ENCODE measurements at places on chromosomes 1 and 21.

- no peak for DNase-seq
These were observed 49.0 kb upstream of the ASB17 start for GRCh38 chr1:75980972-75981897.

- DNase-seq = no peak
These were observed 7.4 kb downstream of the USP48 start for GRCh38 chr1:21775550-21775914.

DNA sequence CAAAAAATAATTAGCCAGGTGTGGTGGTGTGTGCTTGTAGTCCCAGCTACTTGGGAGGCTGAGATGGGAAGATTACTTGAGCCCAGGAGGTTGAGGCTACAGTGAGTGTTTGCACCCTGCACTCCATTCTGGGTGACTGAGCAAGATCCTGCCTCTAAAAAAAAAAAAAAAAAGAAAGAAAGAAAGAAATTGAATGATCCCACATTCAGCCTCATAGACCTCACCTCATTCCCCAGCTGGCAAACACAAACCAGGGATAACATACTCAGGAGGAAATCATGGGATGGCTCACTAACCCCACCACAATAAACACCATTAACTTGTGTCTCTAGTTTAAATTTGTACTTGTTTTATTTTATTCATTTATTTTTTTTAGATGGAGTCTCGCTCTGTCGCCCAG, 8.5 kb downstream of the ENSA start:
- no peak for DNase-seq

DNA sequence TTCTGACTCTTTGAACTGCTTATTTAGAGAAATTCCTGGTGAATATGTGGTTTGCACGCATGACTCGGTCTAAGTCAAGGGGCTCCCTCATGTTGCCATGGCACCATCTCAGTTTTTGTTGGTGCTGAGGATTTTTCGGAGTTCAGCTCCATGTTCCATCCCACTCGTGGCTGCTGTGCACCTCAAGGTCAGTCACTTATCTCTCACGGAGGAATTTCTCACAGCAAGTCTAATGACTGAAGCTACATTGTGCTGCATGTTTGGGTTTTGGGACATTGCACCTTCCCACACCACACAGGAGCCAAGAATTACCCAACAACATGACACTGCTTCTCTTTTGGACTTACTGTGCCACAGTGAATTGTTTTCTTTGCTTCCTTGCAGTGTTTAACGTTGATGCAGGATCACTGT, 269.9 kb downstream of the NCAM2 start:
- DNase-seq = no peak

DNA sequence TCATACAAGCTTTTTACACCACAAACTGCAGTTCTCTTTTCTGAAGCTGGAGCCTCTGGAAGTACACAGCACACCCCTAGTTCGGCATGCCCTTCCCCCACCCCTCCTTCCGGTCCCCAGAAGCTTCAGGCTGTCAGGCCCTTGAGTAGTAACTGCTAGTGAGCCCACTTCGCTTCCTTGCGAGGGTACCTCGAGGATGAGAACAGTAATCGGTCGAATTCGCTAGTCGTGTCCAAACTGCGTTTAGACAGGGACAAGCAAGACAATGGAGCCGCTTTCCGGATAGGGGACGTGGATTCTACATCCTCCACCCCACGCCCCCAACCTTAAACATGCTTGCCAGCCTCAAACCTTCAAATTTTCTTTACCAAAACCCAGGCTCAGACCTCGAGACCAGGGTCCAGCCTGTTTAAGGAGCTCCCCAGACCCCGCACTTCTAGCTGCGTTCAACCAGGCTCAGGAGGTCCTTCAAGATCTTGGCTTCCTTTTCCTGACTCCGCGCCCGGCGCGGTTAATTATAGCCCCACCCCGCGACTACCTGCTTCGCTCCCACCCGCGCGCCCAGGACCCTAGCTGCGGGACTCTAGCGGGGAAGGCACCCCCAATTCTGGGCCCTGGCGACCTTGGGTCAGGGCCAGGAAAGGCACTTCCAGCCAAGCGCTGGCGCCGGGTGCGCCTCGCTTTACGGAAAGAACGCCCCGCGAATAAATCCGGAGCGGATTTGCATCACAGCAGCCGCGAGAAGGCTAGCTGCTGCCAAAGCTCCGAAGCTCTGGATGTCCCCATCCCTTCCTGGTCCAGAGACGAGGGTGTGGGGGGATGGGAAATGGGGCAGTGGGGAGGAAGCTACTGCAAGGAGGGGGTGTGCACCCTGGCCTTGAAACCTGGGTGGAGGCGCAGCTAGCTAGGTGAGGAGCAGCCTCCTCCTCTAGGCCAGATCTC, 8.1 kb upstream of the TSPAN1 start:
- DNase-seq = no peak

- DNase-seq = no peak
These were observed 35.8 kb downstream of the ELF3 start for GRCh38 chr1:202046227-202046626.

DNA sequence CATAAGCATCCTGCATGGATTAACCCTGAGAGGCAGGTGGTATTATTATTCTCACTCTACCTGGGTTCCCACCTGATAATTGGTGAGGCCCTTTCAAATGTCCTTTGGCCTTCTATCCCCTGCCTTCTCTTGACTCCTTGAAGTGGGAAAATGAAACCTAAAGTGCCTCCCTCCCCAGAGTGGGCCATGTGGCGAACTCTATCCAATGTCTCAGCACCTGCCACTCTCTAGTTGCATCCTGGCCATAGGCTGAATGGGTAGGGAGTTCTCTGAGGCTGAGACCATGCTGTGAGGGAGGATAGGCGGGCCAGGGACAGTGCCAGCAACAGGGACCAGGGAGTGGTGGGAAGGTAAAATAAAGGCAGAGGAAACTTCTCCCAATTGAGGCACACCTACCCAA, 35.3 kb downstream of the ELF3 start:
- no peak for DNase-seq

GRCh38 chr1:178933105-178933561, 62.3 kb upstream of the ANGPTL1 start:
- DNase-seq = no peak

DNA sequence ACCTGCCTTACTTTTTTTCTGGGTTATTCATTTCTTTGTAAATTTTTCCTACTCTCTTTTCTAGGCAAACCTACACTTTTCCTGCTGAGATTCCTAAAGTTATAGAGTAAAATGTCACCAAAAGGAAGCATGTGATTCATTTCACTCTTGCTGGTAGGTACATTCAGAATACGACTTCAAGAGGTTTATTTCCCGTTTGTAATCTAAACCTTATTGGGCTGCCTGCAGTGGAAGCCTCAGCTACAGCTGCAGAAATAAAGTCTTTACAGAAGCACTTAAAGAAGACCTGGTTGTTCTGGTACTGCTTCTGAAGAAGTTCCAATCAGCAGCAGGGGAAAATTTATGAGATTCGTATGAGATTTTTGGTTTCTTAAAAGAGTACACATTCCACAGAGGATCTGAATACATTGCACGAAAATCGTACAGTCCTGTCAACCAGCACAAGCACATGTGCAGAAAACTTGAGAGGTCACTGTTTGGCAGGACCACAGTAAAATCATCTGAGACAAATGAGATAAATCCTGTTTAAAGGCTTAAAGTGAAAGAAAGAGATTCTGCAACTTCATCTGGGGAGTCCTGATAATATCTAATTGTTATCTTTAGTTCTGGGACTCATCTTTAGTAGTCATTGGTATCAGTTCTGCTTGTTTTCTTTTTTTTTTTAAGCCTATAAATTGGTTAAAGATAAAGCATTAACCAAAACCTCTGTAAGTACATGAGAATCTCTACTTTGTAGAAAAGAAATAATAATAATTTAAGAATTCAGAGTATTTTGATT, 109.9 kb upstream of the ADGRL2 start:
- DNase-seq = no peak

DNA sequence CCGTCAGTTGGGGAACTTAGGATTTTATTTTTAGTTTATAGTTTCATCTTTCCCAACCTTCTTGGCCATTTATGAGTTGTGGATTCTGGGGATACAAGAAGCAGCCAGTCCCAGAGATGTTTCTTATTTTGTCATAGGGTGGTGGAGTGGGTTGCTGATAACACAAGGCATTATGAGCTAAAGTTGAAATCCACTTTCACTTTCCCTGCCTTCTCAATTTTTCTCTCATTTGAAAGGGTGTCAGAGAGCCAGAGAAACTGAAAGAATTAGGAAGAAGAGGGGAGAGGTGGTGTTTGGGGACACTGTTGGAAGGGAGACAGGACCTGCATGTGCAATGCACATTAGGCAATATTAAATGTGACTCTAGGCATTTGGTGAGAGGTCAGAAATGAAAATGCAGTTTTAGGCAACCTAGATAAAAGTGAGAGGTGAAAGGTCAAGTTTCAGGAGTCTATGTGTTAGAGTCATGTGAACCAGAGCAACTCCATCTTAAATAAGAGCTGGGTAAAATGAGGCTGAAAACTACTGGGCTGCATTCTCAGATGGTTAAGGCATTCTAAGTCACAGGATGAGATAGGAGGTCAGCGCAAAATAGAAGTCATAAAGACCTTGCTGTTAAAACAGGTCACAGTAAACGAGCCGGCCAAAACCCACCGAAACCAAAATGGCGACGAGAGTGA, 71.1 kb upstream of the F3 start:
- no peak for DNase-seq

- DNase-seq = no peak
These were observed 59.5 kb upstream of the C1orf105 start for GRCh38 chr1:172360985-172361384.

GRCh38 chr21:44765231-44766013, 36.2 kb downstream of the UBE2G2 start:
- DNase-seq = no peak

- no peak for DNase-seq
These were observed 134.0 kb upstream of the IRF2BP2 start for GRCh38 chr1:234743791-234744611.

DNA sequence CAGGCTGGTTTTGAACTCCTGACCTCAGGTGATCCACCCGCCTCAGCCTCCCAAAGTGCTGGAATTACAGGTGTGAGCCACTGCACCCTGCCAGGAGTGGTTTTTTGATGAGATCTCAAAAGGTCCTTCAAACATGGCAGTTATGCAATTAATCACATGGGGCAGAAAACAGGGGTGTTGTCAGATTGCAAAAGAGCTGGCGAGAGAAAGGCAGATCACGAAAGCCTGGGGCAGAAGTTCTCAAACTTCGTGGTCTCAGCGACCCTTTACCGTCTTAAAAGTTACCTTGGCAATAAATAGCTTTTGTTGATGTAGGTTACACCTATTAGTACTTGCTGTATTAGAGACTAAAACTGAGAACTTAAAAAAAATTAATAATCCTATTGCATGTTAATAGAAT, 16.1 kb downstream of the CNR2 start:
- DNase-seq = no peak

DNA sequence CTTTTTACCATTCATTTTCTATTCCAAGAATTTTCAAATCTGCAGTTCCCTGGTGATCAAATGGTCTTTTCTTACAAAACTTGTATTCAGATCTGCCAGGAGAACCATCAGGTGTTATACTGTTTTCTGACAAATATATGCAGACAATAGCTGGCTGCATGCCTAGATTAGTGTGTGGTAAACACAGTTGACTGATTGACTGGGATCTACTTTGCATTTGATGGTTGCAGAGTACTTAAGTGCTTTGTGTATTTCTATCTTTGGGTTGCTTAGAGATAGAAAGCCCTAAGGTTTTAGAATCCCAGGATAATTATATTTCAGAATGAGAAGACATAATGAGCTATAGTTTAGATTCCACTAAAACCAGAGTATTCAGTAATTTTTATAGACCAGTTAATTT, 102.0 kb upstream of the CHODL start:
- no peak for DNase-seq

DNA sequence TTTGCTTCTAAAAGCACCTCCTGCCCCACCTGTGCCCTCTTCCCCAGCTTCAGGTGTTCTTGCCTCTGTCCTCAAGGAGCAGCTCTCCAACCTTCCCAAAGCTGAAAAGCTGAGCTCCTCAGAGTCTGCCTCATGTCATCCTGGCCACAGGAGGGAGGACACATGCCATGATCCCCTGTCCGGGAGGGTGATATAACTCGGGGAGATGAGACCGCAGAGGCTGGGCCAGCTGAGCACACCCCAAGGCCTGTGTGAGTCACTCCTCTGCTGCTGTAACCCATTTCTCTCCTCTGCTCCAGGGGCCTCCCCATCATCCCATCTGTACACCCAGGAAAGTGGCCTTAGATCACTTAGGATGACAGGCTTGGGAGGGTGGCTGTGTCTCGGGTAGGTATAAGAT, 49.8 kb downstream of the EPHB2 start:
- no peak for DNase-seq

- no peak for DNase-seq
These were observed 10.4 kb downstream of the DEGS1 start for GRCh38 chr1:224193319-224193966.

- DNase-seq = no peak
These were observed 316.3 kb downstream of the KCNH1 start for GRCh38 chr1:210817385-210818275.

- DNase-seq = no peak
These were observed 9.7 kb downstream of the HSD11B1 start for GRCh38 chr1:209714338-209714737.

- no peak for DNase-seq
These were observed 84.5 kb upstream of the GCLM start for GRCh38 chr1:93993731-93994130.

- no peak for DNase-seq
These were observed 5.8 kb upstream of the VPS26C start for GRCh38 chr21:37272897-37273296.

GRCh38 chr1:176195547-176195946, 11.5 kb downstream of the COP1 start:
- DNase-seq = no peak

DNA sequence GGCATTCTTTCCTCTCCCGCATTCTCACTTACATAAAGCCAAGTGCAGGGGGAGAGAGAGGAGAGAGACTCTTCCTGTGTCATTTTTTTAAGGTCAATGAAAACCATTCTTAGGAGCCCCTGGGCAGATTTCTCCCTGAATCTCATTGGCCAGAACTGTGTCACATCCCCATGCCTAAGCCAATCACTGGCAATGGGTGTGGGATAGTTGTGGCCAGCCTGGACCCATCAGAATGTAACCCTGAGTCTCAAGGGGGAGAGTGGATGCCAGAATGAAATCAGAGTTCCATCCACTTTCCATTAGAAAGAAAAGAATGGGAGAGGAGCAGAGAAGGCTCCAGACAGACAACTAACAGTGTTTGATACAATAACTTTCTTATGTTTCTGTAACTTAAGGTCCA, 31.2 kb upstream of the COQ8A start:
- no peak for DNase-seq

DNA sequence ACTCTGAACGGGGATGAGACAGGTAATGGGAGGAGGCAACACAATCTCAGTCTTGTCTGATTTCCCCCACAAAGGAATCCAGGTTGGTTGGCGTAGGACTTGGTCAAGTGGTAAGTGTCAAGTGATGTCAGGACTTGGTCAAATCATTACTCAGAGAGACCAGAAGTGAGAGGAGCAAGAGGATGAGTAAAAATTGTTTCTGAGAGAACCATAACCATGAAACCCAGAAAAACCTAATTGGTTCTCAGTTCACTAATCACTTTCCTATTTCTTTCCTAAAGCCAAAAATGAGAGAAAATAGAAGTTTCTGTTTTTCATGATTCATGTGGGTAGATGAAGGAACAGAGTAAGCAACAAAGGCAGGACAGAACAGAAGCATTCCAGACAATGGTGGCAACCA, 5.0 kb downstream of the PHC2 start:
- no peak for DNase-seq

GRCh38 chr1:101130673-101131072, 105.1 kb upstream of the DPH5 start:
- DNase-seq = no peak

- no peak for DNase-seq
These were observed 18.8 kb upstream of the C2CD2 start for GRCh38 chr21:41972511-41973205.
